ENCODE measurements at places on chromosomes 3 and 15.

- DNase-seq, result no peak
These were observed 18.2 kb upstream of the CLDN16 start for GRCh38 chr3:190369668-190370295.

GRCh38 chr3:197309528-197310361 lies 11.3 kb upstream of the DLG1 start:
- peak; percentile 94 for DNase-seq

- DNase-seq, result no peak
These were observed 35.1 kb downstream of the IGSF10 start for GRCh38 chr3:151425627-151426340.

GRCh38 chr15:101444015-101444414 lies 45.5 kb downstream of the PCSK6 start:
- no peak for DNase-seq

- no peak for DNase-seq
These were observed 79.3 kb downstream of the NEK10 start for GRCh38 chr3:27289769-27290413.

- peak; percentile 10 for DNase-seq
These were observed 31.5 kb upstream of the TFDP2 start for GRCh38 chr3:142180761-142181362.

DNA sequence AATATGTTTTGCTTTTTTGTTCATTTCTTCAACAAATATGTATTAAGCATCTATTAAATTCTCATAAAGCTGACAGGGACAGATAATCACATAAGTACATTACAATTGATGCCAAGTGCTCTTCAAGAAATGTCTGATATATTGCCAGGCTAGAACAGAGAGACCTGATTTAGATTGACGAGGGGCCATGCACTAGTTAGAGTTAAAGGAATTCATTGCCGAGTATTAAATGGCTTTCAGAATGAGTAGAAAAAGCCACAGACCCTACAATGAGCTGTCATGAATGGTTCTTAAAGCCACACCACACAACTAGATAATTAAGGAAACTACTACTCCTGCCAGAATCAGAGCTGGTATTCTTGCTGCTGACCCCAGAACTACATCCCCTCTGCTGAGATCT lies 250.2 kb upstream of the MME start:
- DNase-seq, result no peak

DNA sequence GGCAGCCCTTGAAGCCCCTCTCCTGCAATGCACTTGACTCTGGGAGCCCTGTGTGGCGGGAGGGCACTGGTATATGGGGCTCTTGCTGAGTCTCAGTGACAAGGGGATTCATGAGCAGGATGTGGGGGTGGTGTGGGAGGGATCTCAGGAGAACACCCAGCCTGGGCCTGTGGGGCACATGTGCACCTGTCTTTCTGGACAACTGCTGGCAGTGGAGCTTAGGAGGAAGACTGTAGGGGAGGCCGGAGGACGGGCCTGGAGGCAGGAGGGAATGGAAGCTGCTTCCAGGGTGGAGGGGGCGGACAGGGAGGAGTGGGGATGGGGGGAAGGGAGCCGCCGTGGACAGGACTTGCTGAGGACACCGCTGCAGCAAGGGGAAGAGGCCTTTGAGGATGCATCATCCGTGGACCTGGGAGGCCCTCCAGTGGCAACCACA lies 10.8 kb upstream of the SNRPA1 start:
- DNase-seq, result no peak

- no peak for DNase-seq
These were observed 177.2 kb downstream of the ITPR1 start for GRCh38 chr3:4670352-4670751.

DNA sequence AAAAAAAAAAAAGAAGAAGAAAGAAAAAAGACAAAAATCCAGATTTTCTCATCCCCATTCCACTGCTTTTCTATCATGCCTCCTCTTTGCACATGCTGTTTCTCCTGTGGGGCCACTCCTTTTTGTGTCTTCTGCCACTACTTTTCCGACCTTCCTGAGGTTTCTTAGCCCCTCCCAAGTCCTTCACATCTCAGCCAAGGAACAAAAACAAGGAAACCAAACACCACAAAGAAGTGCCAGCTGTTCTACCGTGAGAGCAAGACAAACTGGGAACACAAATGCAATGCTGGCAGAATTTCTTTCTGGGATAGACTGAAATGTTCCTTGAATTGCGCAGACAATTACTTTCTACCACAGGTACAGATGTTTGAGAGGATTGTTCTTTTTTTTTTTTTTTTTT lies 83.2 kb downstream of the MB21D2 start:
- no peak for DNase-seq

GRCh38 chr15:101543926-101544612 lies 54.6 kb upstream of the PCSK6 start:
- no peak for DNase-seq

DNA sequence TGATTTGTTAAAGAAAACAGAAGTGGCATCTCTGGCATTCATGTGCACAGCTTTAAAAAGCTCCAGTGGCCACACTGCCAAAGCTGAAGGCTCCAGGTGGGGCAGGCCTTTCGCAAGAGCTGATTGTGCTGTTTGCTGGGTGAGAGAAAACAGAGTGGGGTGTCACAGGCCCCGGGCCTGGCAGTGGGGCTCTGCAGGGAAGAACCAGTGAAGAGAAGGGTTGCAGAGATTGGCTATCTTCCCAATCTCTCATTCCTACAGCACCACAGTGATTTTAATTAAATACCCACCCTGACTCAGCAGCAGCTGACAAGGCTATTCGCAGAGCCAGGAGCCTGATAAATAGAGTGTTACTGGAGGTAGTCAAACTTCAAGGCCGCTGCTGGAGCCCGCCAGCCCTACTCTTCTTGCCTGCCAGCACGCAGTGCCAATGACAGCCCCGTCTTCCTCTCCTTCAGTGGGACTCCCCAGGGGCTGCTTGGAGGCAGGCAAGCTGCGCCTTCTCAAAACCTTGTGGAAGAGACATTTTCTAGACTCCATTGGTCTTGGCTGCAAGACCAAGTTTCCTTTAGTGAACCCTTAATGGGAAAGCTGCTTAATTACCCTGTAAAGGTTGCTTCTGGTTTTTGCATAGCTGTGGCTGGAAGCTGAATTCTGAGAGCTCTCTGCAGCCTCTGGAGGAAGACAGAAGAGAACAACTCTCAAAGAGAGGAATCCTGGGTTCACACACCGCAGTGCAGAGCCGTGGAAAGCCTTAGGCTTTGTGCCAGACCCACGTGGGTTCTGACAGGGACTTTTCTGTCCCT lies 225.8 kb upstream of the SLCO3A1 start:
- no peak for DNase-seq

GRCh38 chr3:148694116-148694515 lies 3.6 kb upstream of the AGTR1 start:
- DNase-seq, result no peak

DNA sequence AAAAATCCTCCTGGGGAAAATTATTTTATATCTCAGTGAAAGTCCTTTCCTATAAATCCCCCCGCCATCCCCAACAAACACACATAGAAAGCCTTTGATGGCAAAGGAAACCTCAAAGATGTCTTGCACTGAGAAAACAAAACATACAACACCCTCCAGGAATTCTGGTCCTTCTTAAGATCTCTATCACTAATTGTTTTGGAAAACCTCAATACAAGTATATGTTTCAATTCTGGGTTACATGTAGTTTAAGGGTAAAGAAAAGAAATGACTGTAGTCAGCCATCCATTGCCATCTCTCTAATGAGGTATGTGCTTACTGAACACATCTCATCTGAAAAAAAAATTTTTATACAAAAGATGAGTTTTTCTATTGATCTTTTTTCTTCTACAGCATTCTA lies 97.3 kb downstream of the FSIP1 start:
- DNase-seq, result no peak

DNA sequence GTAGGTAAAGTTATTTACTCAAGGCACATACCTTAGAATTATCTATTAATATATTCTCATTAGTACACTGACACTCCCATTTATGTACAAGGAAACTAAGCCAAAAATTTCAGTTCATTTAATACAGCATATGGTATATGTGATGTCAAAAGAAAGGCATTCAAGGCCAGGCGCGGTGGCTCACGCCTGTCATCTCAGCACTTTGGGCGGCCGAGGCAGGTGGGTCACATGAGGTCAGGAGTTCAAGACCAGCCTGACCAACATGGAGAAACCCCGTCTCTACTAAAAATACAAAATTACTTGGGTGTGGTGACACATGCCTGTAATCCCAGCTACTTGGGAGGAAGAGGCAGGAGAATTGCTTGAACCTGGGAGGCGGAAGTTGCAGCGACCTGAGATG lies 435.2 kb downstream of the GBE1 start:
- no peak for DNase-seq

- no peak for DNase-seq
These were observed 873.0 kb downstream of the ROBO1 start for GRCh38 chr3:78894787-78895186.

GRCh38 chr15:40061212-40061901 lies 22.4 kb upstream of the SRP14 start:
- no peak for DNase-seq

- peak; percentile 95 for DNase-seq
These were observed 57.4 kb downstream of the LRTM1 start for GRCh38 chr3:54870423-54870822.

DNA sequence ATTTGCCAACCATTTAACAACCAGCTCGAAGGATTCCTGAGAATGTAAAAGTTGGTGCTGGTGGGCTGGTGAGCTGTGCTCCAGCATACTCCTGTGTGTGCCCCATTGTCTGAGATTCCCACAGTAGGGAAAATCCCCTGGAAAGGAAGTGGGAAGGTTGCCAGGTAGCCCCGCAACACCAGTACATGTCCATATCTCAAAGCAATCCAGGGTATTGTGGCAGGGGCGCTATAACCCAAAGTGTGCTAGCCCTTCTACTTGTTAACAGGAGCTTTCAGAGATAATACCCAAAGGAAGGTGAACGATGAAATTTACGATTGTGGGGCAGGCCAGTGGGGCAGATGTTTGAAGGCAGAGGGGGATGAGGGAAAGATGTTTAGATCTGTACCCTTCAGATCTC lies 42.7 kb upstream of the SYNM start:
- no peak for DNase-seq

DNA sequence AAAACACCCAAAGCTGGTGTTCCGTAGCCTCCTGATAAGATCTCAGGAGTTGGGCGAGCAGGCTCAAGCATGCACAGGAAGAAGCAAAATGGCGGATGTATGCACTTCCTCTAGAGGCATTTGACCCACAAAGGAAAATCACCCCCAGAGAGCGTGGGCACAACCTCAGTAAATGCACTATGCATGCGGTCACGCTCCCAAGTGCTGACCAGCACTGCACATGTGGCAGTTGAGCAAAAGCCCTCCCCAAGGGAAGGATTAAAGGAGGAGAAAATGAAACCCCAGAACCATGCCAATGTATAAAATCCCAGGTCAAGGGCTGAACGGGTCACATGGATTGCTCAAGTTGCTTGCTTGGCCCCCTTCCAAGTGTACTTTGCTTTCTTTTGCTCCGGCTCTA lies 289.4 kb upstream of the IGF1R start:
- no peak for DNase-seq

DNA sequence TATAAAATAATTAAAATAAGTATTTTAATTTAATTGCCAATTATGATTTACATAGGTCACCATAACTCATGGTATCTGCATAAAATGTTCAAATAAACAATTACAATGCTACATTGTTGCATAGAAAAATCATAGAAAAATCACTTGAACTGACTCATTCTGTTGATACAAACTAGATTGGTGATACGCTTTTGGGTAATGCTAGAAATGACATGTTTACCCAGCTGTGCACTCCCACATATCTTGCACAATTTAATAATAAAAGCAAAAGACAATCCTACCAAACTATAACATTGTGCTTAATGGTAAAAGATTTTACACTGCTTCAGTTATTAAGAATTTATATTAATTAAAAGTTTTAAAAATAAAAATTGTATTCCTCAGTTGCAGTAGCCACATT lies 45.8 kb upstream of the FBXL22 start:
- DNase-seq, result no peak

DNA sequence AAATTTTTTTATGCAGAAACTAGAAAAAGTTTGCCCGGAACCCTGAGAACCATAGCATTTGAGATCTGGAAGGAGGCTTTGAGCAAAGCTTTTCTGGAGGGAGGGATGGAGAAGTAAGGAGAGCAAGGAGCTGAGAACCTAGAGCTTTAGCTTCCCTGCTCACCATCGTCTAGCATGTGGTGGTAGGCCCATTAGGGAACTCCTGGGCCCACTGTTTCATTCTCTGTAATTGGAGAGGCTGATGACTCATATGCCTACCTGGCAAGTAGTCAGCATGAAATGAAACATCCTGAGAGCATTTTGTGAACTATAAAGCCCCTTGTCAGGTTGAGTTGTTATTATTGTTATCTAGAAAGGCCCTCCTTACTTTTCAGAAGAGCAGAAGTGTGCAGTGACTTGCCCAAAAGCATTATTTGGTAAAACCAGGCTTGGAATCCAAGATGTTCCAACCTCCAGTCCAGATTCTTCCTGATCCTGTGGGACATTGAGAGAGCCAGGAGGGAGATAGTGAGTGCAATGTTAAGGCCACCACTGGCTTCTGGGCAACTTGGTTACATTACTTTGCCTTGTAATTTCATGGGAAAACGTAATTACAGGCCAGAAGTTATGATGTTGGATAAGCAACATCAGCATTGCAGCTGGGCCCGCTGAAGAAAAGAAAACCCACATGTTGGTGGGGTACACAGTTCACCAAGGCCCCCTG lies 104.5 kb upstream of the BFSP2 start:
- peak; percentile 3 for DNase-seq

GRCh38 chr3:66195347-66195783 lies 25.4 kb upstream of the SLC25A26 start:
- peak; percentile 19 for DNase-seq

GRCh38 chr15:43376017-43376705 lies 5.3 kb downstream of the TUBGCP4 start:
- DNase-seq, result no peak

DNA sequence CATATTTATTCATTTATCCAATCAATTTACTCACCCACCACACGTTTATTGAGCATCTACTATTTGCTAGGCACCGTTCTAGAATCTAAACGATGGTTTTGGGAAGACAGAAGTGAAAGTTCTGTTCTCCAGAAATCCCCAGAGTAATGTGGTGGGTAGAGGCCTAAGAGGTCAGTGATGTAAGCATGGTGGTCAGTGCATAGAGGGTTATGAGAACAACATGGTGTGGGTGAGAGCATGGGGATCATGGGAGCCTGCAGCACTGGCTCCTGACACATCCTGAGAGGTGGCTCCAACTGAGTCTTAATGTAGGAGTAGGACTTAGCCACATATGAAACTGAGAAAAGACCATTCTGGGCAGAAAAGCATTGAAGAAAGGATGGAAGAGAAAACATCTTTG lies 85.3 kb upstream of the TNFAIP8L3 start:
- DNase-seq, result no peak

DNA sequence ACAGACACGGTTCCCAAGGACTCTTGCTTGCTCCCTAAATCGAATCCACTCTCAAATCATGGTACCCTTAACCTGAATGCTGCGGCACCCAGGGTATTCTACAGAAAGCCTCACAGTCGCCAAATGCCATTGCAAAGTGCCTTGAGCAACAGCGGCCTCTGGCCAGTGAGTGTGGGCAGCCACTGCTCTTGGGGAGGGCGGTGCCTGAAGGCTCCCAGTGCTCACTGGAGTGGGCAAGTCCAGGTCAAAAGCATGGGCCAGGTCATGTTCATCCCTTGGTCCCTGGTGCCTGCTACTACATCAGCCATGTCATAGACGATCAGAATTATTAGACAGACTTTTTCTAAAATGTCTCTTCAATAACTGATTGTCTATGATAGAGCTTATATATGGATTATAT lies 82.5 kb downstream of the ADAMTS17 start:
- no peak for DNase-seq

Measured in GM04504 (cell line).